Stimulated activated CD8-positive, alpha-beta memory T cell treated with anti-CD3 and anti-CD28 coated beads, Interleukin-4, amount 100 ng/mL, for 4 hours (primary cell): ENCODE measurements at places on chromosomes 16 and 17.

- DNase-seq: no peak
Observed at GRCh38 chr16:8822403-8822802, 24.8 kb downstream of the PMM2 start.

DNA sequence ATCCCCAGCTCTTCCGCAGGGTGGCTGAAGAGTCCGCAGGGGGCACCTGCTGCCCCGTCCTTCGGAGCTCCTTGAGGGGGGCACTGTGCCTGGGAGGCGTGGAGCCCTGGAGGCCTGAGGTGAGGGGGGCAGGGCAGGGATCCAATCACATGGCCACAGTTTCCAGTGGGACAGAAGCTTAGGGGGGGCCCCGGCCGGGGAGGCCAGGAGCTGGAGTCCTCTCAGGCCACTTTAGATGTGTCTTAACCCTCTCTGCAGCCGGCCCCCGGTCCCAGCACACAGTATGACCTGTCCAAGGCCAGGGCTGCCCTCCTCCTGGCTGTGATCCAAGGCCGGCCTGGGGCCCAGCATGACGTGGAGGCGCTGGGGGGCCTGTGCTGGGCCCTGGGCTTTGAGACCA, 10.8 kb downstream of the ZNF213 start:
- no peak for DNase-seq

- DNase-seq: no peak
Observed at GRCh38 chr17:20145567-20145966, 136.4 kb downstream of the SPECC1 start.

- no peak for DNase-seq
Observed at GRCh38 chr16:7548796-7549318, 216.2 kb downstream of the RBFOX1 start.

GRCh38 chr17:751269-752001, 629 bp downstream of the GEMIN4 start:
- DNase-seq: peak; percentile 14

GRCh38 chr17:78774956-78775571, 7.0 kb downstream of the CYTH1 start:
- DNase-seq: no peak

- no peak for DNase-seq
Observed at GRCh38 chr17:33436321-33436720, 143.2 kb upstream of the ASIC2 start.

- no peak for DNase-seq
Observed at GRCh38 chr17:33234930-33235685, 58.0 kb downstream of the ASIC2 start.

DNA sequence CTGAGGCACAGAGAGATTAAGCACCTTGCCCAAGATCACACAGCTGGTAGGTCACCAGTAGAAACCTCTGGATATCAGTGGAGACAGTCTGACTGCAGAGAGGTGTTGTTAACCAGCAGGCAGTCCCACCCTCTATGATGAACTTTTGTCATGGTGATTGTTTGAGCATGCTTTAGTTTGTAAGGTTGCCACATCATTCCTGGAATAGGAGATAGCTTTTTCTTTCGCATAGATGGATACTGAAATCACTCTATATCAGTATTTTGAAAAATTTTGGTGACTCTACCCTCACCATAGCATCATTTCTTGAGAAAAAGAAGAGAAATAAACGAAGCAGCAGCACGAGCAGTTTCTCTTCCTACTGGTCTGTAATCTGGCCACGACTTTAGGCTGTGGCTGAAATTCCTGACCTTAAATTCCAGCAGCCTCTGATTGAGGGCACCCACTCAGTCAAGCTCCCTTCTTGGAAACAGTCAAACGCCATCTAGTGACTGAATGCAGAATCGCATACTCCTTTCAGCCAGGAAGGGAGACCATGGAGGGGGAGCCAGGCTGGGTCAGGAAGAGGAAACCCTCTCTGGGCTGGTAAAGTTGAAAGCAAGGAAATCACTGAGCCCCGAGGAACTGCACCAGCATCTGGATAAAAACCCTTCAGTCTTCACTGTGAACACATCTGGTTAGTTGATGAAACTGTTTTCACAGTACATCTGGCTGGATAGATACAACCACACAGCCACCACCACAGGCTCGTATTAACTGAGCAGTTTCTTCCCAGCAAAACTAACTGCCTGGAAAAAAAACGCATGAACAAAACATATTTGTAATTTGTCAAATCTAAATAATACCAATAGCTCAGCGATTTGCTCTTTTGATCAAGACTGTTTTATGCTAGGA, 108.5 kb upstream of the XYLT1 start:
- peak; percentile 23 for DNase-seq

- no peak for DNase-seq
Observed at GRCh38 chr16:55703003-55704001, 47.5 kb downstream of the SLC6A2 start.

- DNase-seq: no peak
Observed at GRCh38 chr17:29645515-29646051, 22.9 kb upstream of the CORO6 start.

DNA sequence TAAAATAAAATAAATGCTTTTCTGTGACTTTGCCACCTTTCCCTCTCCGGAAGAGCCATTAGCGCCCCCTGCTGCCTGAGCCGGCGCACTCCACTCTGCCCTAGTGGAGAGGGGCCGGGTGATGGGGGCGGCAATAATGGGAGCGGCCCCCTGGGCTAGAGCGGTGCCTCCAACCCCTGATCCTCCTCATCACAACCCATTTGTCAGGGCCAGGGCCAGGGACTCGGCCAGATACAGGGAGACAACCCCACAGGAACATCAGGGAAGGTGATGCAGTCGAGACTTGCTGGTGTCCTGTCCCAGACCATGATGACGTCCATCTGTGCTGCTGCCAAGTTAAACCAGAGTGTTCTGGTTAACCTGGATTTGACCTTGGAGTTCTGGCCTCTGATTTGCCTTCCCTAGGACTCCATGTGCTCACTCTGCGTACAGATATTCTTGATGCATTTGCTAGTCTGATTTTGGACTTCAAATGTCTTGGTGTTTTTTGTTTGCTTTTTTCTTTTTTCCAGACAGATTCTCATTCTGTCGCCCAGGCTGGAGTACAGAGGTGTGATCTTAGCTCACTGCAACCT, 46.1 kb upstream of the BPTF start:
- DNase-seq: no peak

- DNase-seq: no peak
Observed at GRCh38 chr16:89035669-89036570, 57.7 kb upstream of the ACSF3 start.

DNA sequence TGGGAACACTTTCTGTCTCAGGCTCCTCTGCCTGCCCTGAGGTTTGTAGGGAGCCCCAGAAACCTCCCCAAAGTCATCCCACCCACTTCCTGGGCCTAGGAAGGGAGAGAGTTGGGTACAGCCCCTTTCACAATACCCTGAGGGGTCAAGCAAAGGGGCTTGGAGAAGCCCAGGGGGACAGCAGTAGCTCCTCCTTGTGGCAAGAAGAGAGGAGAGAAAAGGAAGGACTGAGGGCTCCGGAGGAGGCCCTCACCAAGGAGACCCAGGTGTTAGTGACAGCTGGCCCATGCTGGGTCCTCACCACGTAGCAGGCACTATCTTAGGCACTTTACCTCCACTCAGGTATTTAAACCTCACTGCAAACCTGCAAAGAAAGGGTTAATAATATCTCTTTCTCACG, 112.8 kb downstream of the IRX5 start:
- no peak for DNase-seq

- DNase-seq: no peak
Observed at GRCh38 chr17:3845291-3845620, 790 bp downstream of the NCBP3 start.

GRCh38 chr16:49947907-49948678, 76.9 kb upstream of the CNEP1R1 start:
- DNase-seq: no peak

- DNase-seq: no peak
Observed at GRCh38 chr16:10408824-10409381, 23.0 kb downstream of the ATF7IP2 start.

DNA sequence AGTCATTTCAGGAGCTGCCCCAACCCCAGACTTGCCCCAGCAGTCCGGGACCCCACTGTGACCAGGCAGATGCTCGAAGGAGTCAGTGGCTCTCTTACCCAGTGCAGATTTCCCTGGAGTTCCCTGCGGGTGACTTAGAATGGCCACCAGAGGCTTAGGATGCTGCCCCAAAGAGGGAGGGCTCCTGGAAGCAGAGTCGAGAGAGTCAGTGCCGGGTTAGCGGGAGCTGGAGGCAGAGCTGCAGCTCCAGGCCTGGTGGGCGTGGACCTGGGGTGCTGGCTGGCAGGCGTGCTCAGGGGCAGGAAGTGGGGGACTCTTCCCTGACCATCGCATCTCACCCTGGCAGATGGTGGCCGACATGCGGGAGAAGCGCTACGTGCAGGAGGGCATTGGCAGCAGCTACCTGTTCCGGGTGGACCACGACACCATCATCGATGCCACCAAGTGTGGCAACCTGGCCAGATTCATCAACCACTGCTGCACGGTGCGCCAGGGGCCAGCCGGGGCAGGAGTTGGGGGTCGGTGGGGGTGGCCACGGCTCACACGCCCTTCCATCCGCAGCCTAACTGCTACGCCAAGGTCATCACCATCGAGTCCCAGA, 1.6 kb upstream of the HSD3B7 start:
- no peak for DNase-seq

DNA sequence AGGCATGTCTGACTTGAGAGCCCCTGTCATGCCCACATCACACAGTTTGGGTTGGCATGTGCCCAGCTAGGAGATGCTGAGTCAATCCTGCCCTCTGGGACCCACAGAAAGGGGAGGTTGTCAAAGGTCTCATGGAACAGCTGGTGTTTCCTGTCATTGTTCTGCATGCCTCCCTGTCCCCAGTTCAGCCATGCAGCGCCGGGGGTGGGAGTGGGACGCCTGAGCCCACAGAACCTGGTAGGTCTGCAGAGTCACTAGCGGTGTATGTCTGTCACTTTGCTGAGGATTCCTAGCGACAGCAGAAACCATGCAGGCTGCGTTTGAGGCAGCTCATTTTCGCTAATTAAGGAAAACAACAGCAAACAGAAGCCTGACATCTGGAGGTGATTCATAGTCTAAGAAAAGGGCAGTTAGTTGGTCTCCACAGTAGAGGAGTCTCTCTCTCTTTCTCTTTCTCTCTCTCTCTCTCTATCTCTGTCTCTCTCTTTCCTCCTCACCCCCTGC, 19.6 kb upstream of the CCL1 start:
- DNase-seq: no peak

DNA sequence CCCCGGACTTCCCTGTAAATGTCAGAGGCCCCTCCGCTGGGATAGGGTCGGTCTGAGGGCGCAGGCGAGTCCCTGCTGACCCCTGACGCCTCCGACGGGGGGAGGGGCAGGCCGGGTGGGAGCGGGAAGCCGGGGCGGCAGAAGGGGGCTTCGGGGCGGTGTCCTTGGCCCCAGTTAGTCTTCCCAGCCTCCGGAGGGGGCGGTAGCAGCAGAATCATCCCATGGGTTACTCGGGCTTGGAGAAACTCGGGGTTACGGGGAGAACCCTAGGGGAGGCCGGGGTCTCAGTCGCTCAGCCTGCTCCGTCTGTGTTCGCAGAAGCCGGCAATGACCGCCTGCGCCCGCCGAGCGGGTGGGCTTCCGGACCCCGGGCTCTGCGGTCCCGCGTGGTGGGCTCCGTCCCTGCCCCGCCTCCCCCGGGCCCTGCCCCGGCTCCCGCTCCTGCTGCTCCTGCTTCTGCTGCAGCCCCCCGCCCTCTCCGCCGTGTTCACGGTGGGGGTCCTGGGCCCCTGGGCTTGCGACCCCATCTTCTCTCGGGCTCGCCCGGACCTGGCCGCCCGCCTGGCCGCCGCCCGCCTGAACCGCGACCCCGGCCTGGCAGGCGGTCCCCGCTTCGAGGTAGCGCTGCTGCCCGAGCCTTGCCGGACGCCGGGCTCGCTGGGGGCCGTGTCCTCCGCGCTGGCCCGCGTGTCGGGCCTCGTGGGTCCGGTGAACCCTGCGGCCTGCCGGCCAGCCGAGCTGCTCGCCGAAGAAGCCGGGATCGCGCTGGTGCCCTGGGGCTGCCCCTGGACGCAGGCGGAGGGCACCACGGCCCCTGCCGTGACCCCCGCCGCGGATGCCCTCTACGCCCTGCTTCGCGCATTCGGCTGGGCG, 542 bp downstream of the GUCY2D start:
- DNase-seq: no peak

DNA sequence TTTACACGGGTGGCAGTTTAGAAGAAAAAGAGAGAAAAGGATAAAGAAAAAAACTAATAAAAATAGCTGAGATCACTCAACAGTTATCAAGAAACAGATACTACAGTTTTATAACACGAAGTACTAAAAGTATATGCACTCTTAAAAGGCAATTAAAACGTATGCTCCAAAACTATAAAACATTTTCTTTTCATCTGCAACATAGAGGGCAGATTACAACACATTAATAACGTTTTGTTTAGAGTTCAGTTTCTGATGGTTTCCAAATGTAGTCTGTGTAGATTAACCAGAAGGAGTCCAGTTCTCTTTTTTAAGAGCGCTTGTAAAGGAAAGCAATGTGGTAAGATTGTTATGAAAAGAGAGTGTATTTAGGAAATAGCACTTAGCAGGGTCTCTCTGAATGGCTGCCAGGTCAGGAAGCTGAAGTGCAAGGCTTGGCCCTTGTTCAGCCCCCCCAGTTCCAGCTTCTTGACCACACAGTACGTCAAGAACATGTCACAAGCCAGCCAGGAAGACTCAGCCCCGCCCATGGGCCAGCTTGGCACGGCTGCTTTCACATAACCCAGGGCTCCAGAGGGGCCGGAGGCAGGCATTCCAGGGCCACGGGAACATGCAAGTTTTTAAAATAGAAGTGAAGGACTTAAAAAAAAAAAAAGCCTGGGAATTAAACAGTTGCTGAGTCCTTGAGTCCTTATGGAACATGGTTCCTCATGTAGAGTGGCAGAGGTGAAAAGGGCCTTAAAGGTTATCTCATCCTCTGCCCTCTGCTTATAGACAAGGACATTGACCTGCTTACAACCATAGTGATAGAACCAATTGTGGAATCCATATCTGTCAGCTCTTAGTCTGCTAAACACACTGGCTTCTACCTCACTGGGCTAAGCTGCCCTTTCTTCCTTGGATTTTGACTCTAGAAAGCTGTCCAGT, 147.4 kb upstream of the TBX2 start:
- DNase-seq: peak; percentile 5

GRCh38 chr16:67764158-67764667, 42.1 kb downstream of the RANBP10 start:
- DNase-seq: no peak

- no peak for DNase-seq
Observed at GRCh38 chr17:7849130-7849750, 5.6 kb upstream of the TMEM88 start.

- no peak for DNase-seq
Observed at GRCh38 chr16:86768999-86769398, 190.7 kb downstream of the FOXL1 start.

DNA sequence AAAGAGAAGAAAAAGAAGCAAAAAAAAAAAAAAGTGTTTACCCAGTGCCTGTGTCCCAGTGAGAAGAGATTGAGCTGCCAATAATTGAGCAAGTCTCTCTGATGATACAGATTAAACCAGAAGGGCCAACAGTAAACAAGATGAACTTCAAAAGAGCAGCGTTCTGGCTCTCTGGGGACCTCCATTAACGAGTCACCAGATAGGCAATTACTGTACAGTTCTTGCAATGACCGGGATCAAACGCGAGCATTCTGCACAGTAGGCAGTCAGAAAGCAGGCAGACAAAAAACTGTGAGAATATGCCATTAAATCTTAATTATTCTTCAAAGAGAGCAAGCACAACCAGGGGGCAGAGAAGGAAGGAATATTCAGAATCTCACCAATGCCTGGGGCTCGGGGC, 626.1 kb downstream of the TMEM114 start:
- no peak for DNase-seq

- no peak for DNase-seq
Observed at GRCh38 chr16:67966549-67967182, 1.8 kb downstream of the SLC12A4 start.
